PC-9 (cell line): ENCODE measurements at places on chromosomes 5 and 9. TPM values are rescaled to one million over a fixed set of nuclear protein-coding genes. Genes with fewer than 3 reads are reported as not detected.
A peak's percentile ranks its signal among the peaks of the same experiment; 100 is the strongest.

DNA sequence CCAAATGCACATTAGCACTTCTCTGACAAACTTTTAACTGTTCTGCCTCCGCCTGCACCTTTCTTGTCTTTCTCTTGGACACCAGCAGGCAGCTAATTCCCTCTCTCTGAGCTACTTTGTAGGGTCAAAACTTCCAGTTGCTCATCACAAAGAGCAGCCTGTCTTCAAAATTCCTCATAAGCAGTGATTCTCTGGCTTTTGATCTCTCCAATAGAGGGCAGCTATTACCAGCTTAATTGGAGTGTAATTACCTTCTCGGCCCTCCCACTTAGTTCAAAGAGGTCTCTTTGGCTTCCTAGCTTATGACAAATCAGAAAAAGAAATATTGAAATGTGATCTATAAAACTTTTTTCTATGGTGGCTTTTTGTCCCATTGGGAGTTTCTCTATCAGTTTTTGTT, 43.6 kb upstream of the RAD23B start:
- DNase-seq, result no peak

- peak; percentile 65 for DNase-seq
Observed at GRCh38 chr9:99807276-99807852, 14.3 kb upstream of the NR4A3 start.

GRCh38 chr5:2883771-2884170, 132.3 kb upstream of the IRX2 start:
- no peak for DNase-seq

DNA sequence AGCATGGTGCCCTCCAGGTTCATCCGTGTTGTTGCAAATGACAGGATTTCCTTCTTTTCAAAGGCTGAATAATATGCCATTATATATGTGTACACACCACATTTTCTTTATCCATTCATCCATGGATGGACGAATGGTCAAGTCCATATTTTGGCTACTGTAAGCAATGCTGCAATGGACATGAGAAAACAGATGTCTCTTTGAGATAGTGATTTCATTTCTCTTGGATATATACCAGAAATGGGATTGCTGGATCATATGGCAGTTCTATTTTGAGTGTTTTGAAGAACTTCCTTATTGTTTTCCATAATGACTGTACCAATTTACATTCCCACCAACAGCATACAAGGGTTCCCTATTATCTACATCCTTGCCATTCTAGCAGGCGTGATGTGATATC, 67.9 kb downstream of the TEK start:
- no peak for DNase-seq

GRCh38 chr9:129383019-129383560, 205.0 kb upstream of the IER5L start:
- peak; percentile 88 for DNase-seq

- peak; percentile 62 for DNase-seq
Observed at GRCh38 chr9:134384811-134385479, 58.7 kb downstream of the RXRA start.

Gene BAAT
- total RNA-seq, result not detected in 2 replicates

Gene CTSV
- total RNA-seq, result 47.3 and 65.2 TPM in 2 replicates

Gene HDAC3
- 76.0 and 87.0 TPM in 2 replicates for total RNA-seq

Gene LHX2
- 0.90 and 1.4 TPM in 2 replicates for total RNA-seq
